ENCODE measurements at places on chromosomes 13 and 19.

GRCh38 chr19:55536366-55536765 lies 567 bp downstream of the SBK2 start:
- DNase-seq: no peak

- DNase-seq: no peak
Observed at GRCh38 chr13:39389013-39389412, 214.0 kb downstream of the LHFPL6 start.

DNA sequence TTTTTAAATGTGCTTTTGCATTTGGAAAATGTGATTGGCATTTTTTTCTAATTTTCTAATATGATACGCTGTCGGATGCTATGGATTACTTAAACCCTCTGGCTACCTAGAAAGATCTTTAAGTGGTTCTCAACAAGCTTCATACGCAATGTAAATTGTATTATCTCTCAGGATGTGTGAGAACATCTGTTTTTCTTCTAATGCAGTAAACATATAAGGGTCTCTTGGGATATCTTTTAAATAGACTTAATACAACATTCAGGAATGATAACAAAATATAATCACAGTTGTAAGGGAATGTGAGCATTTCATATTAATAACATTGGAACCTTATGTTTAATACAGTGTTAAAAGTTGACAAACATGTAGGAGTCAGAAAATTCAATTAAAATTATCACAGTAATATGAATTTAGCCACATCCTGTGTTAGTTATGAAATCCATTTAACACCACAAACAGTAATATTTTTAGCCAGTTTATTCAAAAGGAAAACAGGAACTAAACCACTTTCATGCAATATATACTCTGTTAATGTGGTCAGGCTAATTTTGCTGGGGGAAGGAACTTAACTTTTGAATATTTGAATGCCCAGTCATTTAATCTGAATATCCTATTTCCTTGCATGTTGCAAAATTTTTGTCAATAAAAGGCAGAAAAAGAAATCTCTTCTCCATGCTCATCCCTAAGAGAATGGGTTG lies 15.0 kb upstream of the ALOX5AP start:
- no peak for DNase-seq

DNA sequence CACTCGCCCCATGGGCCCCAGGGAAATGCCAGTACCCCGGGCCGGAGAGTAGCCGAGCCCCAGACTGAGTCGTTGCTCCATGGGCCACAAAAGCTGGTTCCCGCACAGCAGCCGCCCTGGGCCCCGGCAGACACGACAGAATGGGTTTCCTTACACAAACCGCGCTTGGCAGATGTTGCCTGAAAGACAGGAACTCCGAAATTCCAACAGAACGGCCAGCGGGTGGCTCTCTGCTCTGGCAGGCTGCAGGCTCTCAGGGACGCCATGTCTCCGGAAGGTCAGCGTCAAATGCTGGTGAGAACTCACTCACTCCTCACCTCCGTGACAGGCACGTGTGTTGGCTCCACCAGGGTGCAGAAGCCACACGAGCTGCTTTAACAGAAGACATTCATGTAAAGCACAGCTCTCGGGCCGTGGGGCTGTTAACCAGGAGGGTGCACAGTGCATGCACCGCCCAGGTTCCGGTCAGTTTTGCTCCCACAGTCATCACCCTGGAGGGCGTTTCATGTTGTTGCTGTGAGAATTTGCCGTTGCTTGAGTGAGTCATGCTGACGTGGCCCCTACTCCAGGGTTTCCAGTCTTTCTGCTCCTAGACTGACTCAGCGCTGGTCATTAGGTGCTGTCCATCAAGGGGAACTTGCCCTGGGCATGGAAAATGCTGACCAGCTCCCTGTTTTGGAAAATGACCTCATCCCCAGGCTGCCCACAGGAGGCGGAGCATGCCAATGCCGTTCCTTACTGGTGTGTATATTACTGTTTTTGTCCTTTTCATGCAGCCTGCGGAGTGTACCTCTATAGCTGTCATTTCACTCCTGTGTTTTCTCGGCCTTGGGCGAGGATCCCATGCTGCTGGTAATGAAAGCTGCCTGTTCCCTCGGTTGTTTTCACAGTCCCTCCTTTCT lies 44.8 kb downstream of the ANKRD10 start:
- no peak for DNase-seq

GRCh38 chr13:20877902-20878301 lies 24.6 kb downstream of the XPO4 start:
- DNase-seq: no peak

- DNase-seq: no peak
Observed at GRCh38 chr19:5786593-5787408, 2.3 kb upstream of the PRR22 start.

- no peak for DNase-seq
Observed at GRCh38 chr13:109626386-109627171, 159.8 kb downstream of the IRS2 start.

- no peak for DNase-seq
Observed at GRCh38 chr13:49443357-49443703, 534 bp downstream of the CAB39L start.

- DNase-seq: peak; percentile 62
Observed at GRCh38 chr19:44800461-44800860, 8.4 kb upstream of the BCAM start.

DNA sequence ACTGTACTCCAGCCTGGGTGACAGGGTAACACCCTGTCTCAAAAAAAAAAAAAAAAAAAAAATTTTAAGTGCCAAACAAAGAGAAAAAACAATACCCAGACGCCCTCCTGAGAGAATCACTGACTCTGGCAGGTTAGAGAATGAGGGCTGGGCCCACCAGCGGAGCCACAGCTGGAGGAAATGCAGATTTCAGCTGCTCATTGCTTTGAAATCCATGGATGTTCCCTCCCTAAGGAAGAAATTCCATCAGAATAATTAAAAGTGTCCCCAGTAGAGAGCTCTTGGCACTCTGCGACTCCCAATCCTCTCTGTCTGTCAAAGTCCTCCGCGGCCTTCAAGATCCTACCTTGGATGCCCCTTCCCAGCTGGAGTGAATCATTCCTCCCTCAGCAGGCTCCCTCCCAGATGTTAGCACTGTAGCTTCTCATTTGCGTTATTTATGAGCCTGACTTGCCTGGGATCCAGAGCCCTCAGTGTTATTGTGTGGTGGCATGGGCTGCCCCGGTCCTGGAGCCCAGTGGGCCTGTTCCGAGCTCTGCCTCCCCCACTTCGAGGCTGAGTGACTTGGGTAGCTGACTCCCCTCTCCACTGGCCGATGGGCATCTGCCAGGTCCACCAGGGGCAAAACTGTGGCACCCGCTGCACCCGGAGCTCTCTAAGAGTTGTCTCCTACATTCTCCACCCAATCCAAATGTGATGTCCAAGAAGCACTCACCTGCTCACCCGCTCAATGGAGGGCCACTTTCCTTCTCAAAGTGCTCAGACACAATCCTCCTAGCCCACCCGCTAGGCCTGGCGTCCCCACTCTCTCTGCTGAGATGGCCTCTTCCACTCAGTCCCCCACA lies 47.0 kb downstream of the SERP2 start:
- no peak for DNase-seq

- no peak for DNase-seq
Observed at GRCh38 chr13:79725841-79726240, 244.9 kb downstream of the NDFIP2 start.

DNA sequence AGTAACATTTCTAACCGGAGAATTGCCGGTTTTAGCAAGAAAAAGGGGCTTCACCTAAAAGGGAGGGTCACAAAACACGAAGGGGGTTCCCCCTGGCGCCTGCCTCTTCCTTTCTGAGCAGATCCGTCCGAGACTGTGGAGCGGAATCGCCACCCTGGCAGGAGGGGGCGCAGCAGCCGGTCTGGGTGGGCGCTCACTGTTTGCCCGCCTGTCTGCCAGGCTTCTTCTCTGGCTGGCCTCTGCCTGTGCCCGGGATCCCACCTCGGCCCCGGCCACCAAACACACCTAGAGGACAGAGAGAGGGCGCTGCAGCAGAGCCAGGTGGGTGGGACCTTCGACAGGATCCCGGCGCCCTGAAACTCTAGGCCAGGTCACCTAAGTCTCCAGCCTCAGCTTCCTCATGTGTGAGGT lies 15.6 kb downstream of the LSM4 start:
- DNase-seq: no peak

DNA sequence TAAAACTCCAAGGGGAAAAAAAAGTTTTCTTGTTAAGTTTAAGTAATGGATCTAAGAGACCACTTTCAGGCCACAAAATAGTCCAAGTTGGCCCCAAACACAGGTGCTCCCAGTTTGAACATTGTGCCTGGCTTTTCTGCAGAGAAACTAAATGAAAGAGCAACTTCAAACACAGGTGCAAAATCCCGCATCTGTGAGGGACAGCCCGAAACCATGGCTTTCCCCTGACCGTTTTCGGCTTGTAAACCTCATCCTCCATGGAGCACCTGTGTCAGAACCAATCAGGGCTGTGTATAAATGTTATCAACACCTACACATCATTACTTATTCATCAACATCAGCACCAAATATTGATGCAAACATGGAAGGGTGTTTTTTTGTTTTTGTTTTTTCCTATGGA lies 126.8 kb upstream of the OBI1 start:
- DNase-seq: no peak

DNA sequence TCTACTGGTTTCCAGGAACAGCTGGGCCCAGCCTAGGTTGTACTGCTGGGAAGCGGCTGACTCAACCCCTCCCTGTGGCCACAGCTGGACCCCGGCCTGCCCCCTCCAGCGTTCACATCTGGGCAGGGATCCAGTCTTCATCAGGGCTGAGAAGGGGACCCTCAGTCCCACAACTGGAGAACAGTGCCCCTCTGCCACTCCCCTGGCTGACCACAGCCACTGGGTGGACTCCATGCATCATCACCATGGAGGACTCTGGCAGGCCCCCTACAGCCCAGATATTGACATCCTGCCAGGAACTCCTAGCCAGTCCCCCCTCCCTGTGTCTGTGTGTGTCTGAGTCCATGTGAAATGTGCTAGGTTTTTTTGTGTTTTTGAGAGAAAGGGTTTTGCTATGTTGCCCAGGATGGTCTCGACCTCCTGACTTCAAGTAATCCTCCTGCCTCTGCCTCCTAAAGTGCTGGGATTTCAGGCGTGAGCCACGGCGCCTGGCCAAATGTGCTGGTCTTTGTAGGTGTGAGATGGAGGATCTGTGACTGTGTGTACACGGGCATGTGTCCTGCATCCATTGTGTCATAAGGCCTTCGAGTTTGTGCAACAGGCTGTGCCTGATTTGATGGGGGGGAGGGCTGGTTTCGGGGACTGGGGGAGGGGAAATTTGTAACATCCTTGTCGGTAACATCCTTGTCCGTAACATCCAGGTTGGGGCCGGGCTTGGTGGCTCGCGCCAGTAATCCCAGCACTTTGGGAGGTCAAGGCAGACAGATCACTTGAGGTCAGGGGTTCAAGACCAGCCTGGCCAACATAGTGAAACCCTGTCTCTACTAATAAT lies 4.0 kb upstream of the HOOK2 start:
- no peak for DNase-seq

- DNase-seq: no peak
Observed at GRCh38 chr13:88648598-88649373, 977.6 kb downstream of the SLITRK5 start.

DNA sequence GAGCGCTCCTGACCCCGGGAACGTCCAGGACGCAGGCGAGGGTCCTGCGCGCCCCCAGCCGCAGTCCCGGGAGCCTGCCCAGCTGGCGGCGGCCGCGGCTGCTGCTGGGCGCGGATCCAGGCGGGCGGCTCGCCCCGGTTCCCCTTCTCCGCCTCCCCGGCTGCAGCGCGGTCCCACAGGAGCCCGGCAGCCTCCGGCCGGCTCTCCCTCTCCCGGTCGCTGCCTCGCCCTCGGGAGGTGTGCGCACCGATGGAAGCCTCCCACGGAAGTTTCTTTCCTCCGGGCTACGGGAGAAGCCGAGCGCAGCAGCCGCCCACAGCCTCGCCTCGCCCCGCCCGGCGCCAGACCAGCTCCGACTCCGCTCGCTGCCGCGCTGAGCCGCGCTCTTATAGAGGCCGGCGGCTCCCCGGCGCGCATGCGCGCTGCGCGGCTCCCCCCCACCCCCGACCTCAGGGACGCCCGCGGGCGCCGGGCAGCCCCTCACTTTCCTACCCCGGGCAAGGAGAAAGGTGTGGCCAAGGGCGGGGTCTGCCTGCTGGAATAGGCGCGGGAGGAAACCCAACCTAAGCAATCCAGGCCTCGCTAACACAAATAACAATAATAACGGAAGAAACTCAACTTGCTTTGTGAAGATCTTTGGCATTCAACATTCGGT lies at the start of gene SHISA2:
SHISA2 (minus strand) TSS at position 360 of the 655 bp plus-strand sequence. CDS start 1,041 bp downstream, outside the sequence.
- DNase-seq: no peak

GRCh38 chr19:55482156-55482961 lies 2.6 kb upstream of the NAT14 start:
- no peak for DNase-seq

GRCh38 chr13:20487927-20488326 lies 37.7 kb downstream of the CRYL1 start:
- DNase-seq: no peak

GRCh38 chr13:98507282-98507797 lies 69.6 kb downstream of the STK24 start:
- DNase-seq: no peak

DNA sequence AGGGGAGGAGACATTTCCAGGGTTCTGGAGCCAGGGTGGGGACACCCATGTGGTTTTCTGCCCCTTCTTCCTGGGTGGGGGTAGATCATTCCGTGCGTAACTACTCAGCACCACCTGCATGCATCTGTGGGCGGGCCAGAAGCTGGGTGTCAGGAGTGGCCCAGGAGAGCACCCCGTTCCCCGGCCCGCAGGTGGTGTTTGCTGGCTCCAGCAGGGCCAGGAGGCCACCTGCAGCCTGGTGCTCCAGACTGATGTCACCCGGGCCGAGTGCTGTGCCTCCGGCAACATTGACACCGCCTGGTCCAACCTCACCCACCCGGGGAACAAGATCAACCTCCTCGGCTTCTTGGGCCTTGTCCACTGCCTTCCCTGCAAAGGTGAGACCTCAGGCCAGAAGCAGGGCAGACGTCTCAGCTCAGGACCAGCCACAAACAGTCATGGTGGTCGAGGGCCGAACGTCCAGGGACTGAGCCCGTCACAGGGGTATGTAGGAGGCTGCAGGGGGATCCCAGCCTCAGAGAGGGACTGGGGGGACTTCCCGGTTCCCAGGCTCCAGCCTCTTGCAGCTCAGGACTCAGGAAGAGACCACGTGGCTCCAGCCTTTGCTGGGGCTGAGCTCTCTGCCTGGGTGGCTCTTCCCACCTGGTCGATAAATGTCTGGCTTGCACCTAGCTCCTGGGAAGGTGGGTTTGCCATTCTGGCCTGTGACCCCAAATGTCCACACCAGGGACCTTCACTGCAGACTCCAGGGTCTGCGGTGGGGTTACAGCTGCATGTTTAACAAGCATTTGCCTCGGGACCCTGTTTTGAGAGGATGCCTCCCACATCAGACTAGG lies 1.6 kb downstream of the FSTL3 start:
- DNase-seq: no peak

DNA sequence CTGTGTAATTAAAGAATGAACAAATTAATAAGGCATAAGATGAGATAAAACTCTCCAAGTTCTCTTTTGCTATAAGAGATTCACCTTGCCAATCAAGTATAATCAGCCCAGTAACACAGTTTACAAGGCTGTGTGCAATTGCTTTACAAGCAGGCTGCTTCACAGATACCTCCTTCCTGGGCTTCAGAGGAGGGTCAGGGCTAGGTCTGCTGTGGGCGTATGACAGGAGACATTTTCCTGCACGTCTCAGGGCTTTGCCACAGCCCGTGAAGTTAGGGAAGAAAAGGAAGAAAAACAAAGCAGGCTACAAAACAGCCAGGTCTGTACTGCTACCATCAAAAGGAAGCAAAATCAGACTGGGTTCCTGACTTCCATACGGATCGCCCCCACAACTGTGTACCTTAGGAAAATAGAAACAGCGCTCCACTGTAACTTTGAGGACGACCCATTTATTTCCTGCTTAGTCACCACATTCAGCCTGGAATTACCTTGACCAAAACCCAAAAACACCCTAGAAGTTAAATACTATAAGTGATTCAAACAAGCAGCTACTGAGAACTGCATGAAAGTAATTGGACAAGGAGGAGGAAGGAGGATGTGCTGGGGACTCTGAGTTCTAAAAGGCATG lies 12.4 kb downstream of the EFNB2 start:
- DNase-seq: no peak

Measured in activated naive CD8-positive, alpha-beta T cell treated with anti-CD3 and anti-CD28 coated beads, Interleukin-2, amount 50 U/mL, for 16 hours (primary cell).